ENCODE measurements at places on chromosomes 1 and 21.

DNA sequence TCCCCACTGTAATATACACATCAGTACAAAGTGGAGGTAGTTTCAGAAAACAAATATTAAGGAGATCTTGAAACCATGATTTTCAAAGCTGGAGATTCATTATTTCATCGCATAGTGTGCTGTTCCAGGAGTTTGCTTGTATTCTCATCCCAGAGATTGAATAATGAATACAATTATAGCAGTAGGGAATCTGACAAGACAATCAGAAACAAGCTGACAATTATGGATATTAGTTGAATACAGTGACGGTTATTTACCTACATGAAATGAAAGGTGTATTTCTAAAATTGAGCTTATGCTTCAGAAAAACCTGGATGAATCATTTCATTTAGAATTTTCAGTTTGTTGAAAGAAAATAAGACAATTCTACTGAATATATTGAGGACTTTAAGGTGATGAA, 2119.0 kb downstream of the MRPL39 start:
- no peak for DNase-seq

- DNase-seq, result peak; percentile 84
Observed at GRCh38 chr1:1079408-1080121, 5.5 kb upstream of the RNF223 start.

- DNase-seq, result no peak
Observed at GRCh38 chr1:39828734-39829133, 40.1 kb upstream of the BMP8B start.

GRCh38 chr1:243294723-243295121, 38.9 kb downstream of the SDCCAG8 start:
- DNase-seq, result peak; percentile 88

GRCh38 chr1:26321315-26322041, 3.7 kb downstream of the CD52 start:
- DNase-seq, result peak; percentile 88

DNA sequence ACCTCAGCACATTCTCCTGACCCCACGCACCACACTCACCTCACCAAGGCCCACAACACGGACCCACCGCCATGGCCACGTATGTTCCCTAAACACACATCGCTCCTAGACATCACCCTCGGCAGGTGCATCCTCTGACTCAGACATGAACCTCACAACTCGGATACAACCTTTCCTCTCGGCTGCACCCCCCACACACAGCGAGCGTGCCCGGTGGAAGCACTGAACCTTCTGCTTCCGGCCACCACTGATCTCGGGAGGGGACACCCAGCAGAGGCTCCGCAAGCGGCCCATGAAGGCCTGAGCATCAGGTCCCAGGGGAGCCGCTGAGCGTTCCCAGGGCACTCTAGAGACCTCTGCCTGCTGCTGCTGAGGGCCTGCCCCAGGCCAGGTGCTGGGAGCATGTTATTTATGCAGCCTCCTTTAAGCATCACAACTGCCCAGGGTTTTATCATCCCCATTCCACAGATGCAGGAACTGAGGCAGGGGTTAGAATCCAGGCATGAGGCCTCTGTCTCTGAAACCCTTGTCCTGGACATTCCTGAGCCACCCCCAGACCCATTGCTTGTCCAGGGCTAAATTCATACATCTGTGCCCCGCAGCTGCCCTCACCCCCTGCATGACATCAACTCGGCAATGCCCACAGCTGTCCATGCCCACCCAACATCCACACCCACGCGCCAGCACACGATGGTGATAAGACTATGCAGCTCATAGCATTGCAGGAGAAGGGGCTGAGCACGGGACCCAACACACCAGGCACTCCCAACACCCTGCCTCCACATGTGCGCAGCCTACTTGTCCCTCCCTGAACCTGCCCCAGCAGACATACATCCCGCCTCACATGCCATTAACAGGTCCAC, 27.0 kb downstream of the SDC3 start:
- DNase-seq, result no peak

DNA sequence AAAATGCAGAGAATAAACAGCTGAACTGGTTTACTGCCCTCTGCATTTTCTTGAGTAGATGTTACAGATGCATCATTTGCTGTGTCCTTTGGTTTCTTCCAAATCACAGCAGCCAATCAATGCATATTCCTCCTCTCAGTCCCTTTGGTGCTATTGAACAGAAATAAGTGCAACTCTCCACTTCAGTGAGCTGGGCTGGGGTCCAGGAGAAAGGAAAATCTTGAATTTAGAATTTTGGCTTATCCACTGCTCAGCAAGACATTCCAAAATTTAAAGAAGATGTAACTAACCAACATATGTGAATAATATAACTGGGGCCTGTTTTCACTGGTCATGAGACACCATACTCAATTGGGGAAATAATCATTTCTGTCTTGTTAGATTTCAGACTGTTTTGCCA, 39.2 kb downstream of the PRMT6 start:
- DNase-seq, result no peak

DNA sequence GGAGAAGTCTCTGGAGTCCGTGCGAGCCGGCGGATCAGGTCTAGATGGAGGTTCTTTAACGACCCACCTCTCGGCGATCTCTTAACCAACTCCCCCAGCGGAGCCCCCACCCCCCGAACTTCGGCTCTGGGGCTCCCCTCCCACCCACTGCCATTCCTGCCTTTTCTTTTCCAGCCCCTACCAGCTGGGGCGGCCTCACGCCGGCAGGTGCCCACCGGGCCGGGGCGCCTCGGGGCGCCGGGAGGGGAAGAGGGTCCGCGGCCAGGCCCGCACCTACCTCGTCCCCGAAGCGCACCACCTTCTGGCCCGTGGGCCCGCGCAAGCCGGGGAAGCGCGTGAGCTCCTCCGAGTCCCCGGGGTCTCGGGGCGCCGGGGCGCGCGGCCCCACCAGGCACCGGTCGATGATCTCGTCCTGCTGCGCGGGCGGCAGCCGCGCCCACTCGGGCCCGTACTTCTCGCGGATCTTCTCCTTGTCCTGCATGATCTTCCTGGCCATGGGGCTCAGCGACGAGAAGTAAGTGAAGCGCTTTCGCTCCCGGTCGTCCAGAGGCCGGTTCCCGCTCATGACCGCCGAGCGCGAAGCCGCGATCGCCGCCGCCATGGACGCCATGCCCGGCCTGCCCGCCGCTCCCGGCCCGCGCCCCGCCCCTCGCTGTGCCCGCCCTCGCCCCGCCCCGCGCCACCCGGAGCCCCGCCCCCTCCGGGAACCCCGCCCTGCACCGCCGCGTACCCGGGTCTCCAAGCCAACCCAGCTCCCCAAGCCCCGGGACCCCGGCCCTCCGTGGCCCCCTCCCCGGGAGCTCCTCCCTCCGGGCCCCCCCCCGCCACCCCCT, at the start of gene C1orf198:
Gene C1orf198 (minus strand): TSS at position 619 of the 833 bp plus-strand sequence. CDS start 9 bp downstream, at position 610.
- peak; percentile 43 for DNase-seq

GRCh38 chr1:156463874-156464273, 36.7 kb downstream of the MEF2D start:
- peak; percentile 63 for DNase-seq

- DNase-seq, result no peak
Observed at GRCh38 chr1:183842795-183843144, 37.9 kb downstream of the RGL1 start.

DNA sequence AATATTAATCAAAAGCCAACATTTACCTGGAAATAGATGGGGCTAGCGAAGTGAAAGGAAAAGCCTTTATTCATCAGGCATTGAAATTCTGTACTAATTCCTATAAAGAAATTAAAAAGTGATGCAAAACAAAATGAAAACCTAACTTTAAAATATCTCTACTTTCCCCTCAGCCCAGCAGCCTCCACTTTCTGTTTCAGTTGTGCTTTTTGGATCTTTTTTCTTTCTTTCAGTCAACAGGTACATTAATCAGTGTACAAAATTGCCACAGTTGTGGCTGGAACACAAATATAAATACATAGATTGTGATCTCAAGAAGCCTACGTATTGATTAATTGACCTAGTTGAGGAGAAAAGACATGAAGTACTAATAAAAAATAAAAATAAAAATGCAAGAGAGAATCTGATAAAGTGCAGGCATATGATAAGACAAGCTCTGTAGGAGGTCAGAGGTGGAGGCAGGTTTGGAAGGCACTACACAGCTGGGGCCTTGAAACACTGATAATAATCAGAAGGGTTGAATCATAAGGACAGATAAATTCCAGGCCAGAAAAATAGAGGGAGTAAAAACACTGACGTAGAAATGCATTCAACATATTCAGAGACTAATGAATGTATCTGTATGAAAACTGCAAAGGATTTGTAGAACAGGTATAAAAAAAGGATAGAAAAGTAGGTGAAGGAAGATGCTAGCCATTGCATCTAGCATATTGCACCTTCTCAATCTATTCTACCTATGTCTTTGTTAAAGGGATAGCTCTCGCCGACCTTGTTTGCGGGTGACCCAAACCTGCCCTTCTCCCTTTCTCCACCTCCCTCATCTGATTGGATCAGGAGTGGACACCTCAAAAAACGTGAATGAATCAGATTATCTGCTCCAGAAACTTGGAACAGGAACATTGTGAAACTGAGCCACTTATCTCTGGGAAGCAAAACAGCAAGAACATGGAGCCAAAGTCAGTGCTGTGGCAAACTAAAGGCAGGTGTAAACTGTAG, 607.8 kb upstream of the ADGRL2 start:
- DNase-seq, result no peak

DNA sequence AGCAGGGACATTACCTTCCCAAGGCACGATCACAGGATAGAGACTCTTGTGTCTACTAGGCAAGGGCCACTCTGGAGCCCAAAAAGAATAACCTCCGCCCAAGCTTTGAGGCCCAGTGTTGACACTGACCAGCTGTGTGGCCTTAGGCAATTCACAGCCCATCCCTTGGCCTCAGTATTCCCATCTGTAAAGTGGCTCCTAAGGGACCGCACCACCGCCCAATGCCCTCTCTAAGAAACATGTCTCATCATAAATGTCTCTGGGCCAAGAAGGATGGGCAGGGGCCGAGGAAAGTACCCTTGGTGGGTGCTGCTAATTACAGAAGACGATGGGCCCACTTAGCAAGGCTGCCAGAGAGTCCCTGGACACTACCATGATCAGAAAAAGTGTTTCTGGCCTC, 628 bp downstream of the ARHGEF19 start:
- no peak for DNase-seq

GRCh38 chr1:58726581-58726980, 26.7 kb upstream of the MYSM1 start:
- DNase-seq, result no peak

All from cardiac fibroblast (primary cell).